ENCODE measurements at places on chromosomes 16 and 17.

GRCh38 chr16:65876624-65877023 is 489.9 kb upstream of the CDH5 start:
- DNase-seq, result no peak

DNA sequence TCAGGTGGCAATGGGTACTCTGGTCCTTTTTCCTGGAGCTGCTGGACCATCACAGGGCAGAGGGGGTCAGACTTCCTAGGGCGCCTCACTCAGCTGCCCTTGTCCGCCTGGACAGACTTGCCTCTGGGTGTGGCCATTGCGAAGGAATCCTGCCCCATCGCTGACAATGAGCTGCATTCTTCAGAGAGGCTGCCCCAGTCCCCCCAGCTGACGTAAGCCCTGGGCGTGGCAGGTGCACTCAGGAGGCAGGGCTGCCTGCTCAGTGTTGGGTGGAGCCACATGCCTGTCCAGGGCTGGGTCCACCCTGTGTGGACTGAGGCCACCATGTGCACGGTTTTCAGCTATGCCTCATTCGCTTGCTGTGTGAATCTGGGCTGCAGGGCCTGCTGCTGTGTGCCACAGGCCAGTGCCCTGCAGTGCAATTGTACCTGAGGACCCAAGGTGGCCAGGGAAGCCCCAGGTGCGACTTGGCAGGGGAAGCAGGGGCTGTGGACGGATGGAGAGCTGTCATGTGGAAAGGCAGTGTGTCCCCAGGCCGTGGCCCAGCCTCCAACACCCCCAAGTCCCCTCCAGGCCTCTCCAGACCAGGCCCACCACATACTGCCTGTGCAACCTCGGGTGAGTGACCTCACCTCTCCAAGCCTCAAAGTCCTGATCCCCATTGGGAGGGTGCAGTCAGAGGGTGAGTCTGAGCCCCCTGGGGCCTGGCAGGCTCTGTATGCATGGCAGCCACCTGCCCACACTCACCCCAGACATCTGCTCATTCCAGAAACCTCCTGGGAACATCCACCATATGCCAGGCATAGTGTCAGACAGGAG is 14.0 kb upstream of the MPRIP start:
- DNase-seq, result peak; percentile 49

DNA sequence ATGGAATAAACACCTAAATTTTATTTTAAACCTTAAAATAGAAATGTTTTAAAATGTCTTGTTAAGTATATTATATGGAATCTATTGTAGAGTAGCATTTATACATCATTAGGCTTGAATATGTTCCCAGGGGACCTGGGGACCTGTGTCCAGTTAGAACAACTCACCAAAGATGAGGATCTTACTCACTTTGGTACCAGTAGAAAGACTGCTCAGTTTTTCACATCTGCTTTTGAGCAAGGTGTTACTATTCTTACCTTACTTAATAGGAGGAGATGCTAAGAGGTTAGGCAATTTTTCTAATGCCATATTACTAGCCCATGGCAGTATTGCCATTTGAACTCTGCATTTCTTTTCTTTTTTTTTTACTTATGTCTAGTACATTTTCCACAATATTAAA is 14.7 kb downstream of the STXBP4 start:
- no peak for DNase-seq

- no peak for DNase-seq
Measured at GRCh38 chr16:61014869-61015268, 1021.4 kb downstream of the CDH8 start.

- DNase-seq, result no peak
Measured at GRCh38 chr16:9034056-9034455, 57.4 kb upstream of the HAPSTR1 start.

DNA sequence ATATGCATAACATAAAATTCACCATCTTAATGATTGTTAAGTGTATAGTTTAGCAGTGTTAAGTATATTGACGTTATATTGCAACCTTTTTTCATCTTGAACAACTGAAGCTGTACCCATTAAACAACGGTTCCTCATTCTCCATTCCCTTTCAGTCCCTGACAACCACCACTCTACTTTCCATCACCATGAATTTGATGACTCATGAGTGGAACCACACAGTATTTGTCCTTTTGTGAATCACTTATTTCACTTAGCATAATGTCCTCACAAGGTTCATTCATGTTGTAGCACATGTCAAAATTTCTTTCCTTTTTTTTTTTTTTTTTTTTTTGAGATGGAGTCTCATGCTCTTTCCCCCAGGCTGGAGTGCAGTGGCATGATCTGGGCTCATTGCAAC is 46.0 kb downstream of the HOXB1 start:
- no peak for DNase-seq

- no peak for DNase-seq
Measured at GRCh38 chr16:51968749-51969148, 578.2 kb downstream of the TOX3 start.

GRCh38 chr16:15538507-15538906 is 104.1 kb downstream of the BMERB1 start:
- no peak for DNase-seq

- no peak for DNase-seq
Measured at GRCh38 chr16:10929853-10930754, 12.2 kb downstream of the DEXI start.

- no peak for DNase-seq
Measured at GRCh38 chr17:81712468-81713003, 452 bp downstream of the SLC25A10 start.

- no peak for DNase-seq
Measured at GRCh38 chr17:18217412-18218015, 7.9 kb upstream of the LLGL1 start.

DNA sequence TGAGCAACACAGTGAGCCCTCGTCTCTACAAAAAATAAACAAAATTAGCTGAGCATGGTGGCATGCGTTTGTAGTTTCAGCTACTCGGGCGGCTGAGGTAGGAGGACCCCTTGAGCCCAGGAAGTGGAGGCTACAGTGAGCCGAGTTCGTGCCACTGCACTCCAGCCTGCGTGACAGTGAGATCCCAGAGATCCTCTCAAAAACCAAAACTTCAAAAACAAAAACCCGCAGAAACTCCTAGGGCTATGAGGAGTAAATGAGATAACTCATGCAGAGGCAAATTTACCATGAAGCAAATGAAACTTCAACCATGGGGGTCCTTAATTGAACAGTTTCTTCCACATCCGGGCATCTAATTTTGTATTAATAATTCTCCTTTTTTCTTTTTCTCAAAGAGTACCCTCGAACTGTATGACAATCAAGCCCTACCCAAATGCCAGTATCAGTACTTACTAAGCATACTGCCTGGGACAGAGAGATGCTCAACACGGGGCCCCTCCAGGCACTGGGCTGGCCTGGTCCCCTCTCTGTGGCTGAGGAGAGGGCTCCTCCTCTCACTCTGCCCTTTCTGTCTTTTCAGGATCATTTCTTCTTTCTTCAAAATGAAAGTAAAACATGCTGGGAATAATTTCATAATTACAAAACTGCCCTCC is 789 bp upstream of the PIPOX start:
- DNase-seq, result no peak

DNA sequence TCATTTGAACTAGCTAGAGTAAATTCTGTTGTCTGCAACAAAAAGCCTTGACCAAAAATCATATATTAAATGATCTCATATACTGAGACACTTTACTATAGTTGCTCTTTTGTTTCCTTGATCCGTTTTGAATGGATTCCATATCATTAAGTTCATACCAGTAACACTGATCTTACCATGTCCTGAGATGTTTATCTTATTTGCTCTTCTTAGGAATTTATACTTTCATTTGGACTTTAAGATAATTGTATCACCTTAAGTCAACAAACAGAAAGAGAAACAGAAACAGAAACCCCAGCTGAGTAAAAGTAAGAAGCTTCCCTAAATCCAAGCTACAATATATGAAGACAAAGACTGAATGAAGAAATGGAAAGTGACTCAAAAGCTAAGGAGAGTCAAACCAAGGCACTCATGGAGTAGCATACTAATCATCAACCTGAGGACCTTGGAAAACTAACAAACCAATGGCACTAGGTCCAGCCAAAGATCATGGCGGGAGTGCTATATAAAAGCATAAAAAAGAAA is 106.5 kb upstream of the COX10 start:
- no peak for DNase-seq

GRCh38 chr16:24848065-24848464 is 2.3 kb downstream of the SLC5A11 start:
- DNase-seq, result no peak

DNA sequence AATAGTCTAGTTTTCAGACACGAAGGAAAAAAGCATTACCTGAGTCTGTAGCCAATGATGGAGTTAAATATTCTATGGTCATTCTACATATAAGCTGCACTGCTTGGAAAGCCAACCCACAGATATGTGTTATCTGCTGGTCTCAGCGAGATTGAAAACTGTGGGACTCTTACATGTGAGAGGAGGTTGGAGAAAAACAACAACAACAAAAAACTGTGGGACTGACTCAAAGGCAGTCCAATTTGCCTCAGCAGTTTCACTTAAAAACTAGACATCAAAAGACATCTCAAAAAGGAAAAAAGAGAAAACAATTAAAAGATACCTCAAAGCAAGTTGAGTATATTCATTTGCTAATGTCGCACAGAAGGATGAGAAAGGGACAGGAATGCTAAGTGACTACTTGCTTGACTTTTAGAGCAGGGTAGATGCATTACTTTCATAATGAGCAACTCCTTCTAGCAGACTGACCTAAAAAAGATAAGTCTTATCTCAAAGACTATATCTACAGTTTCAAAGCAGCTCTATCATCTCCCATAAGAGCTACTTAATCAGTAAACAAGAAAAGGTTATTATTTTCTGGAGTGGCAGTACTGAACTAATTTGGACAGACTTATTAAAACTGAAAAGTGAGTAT is 35.5 kb upstream of the ITGA2B start:
- no peak for DNase-seq

GRCh38 chr17:63675607-63676546 is 24.0 kb downstream of the LIMD2 start:
- peak; percentile 31 for DNase-seq

DNA sequence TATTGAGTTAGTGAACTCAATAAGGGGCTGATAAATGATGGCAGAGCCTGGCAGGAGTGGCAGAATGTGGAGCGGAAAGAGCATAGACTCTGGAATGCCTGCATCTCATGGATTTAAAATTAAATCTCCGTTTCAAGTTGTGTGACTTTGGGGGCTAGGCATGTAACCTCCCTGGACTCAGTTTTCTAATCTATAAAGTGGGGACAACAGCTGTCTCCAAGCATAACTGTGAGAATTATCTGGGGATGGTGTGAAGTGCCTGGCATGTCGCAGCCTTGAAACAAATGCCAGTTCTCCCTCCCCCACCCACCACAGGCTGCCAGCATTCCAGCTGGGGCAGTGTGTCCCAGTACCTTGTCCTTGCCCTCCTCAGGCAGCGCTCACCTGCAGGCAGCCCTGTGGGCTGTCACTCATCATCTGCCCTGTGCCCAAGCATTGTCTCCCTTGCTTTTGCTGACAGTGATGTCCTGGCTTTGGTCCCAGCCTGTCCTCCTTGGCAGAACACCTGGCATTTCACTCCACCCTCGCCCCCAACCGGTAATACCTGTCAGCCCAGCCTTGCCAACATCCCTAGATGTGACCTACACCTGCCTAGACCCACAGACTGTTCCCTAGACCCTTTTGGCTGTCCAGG is 129.6 kb downstream of the MRM1 start:
- DNase-seq, result no peak

DNA sequence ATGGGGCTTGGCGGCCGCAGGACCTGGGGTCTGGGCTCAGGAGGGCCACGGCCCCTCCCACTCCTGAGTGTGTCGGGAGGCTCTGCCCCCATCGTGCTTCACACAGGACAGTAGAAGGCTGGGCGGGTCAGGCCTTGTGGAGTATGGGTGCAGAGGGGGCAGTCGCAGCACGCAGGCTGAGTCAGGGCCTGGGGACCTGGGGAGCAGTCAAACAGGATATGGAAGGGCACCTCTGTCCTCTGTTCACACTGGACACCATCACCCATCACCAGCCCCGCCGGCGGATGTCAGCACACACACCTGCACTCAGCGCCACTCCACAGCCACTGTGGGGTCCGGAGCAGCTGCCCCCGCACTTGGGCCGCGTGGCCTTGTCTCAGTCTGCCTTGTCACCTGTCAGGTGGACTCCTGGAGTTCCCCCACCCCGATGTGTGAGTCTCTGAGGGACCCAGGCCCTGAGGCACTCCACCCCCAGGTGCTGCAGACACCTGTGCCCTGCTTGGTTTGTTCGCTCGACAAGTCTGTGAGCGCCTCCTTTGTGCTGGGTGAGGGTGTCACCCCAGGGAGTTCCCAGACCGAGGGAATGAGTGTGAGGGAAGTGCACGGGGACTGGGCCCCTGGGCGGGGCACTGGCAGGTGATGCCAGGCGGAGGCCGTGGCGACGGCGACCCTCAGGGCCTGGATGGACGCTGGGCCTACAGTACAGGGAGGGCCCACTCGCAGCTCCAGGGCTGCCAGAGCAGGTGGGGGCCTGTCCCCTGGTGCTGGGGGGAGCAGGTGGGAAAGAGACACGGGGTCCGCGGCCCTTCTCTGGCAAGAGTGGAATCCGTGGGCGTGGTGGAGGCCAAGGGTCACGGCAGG is 31.7 kb downstream of the ZFPM1 start:
- DNase-seq, result no peak

GRCh38 chr17:71203953-71204352 is 916.9 kb upstream of the SOX9 start:
- DNase-seq, result no peak

GRCh38 chr17:50100921-50101345 is 5.8 kb downstream of the PDK2 start:
- no peak for DNase-seq

- DNase-seq, result no peak
Measured at GRCh38 chr17:3535253-3535995, 22.2 kb downstream of the TRPV3 start.

- no peak for DNase-seq
Measured at GRCh38 chr17:50818261-50818660, 17.1 kb upstream of the WFIKKN2 start.

- no peak for DNase-seq
Measured at GRCh38 chr17:21394265-21394664, 18.1 kb downstream of the KCNJ12 start.

- DNase-seq, result no peak
Measured at GRCh38 chr17:71978435-71978834, 142.4 kb upstream of the SOX9 start.

GRCh38 chr16:66548068-66548467 is 1.9 kb downstream of the TK2 start:
- DNase-seq, result no peak

DNA sequence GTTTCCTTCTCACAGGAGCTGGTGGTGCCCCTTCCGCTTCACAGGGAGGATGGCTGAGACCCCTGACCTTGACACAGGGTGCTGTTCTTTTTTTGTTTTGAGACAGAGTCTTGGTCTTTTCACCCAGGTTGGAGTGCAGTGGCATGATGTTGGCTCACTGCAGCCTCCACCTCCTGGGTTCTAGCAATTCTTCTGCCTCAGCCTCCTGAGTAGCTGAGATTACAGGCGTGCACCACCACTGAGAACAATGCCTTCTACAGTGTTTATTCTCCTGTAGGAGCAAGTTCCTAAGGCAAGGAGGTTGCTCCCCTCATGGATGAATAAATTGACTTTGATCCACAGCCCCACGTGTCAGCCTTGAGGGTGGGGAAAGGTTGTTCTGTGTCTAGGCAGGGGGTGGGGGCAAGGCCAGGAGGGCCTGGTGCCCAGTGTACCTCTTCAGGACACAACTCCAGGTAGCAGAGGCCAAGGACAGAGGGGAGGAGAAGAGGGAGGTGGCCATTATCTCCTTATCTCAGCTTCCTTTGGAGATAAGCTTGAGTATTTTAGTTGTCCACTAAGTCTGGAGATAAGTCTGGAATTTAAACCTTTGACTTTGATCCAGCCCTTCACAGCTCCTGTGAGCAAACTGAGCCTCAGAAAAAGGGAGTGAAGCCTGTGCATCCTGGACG is 159.4 kb downstream of the SEC14L1 start:
- DNase-seq, result no peak
